ENCODE measurements at places on chromosomes 1 and 21.

DNA sequence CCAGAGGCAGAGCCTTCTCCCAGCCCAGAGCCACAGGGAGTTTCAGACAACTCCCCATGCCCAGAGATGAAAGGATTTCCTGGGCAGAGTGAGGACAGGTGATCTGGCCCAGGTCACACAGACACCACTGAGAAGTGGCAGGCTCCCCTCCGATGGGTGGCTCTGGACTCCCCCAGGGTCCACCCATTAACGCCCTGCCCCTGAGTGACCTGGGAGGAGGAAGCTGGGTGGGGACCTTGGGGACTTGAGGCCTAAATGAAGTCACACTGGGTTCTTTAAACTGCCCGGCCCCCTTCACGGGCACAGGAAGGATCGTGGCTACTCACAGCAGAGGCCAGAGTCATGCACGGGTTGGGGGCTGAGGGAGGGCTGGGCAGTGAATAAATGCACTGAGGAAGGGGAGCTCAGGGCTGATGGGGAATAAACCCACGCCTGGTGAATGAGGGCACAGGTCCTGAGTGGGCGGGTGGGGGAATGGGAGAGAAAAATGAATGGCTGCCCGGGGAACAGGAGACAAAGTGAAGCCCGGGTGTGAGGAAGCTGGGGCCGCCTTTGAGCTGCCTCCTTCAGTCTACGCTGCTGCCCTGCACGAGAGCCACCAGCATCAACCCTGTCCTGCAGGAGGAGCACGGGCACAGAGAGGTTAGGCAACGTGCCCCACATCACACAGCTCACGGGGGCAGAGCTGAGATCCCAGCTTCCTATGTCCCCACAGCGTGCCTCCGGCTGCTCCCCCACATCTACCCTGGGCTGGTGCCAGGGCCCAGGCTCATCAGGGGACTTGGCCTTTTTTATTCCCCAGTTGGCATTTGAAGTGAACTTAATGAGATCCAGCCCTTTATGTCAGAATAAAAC is 404.3 kb downstream of the MATN1 start:
- no peak for DNase-seq

DNA sequence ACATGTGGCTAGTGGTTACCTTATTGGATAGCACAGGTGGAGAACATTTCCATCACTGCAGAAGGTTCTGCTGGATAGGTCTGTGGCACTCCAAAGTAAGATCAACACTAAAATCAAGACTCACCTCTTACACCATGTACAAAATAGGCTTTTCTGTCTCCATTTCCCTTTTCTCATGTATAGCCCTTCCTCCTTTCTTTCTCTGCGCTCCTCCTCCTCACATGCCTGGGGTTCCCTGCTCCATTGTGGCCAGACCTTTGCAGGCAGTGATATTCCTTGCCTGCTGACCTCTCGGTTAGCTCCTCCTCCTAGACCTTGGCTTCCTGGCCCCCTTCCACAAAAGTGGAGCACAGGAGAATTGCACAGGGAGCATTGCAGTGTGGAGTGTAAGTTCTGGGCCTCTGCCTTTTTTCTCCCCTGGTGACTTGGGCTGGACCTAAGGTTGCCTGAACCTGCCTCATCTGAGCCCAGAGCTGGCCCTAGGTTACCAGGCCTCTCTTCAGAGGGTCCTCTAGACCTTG is 33.2 kb upstream of the RBM15 start:
- DNase-seq: no peak

DNA sequence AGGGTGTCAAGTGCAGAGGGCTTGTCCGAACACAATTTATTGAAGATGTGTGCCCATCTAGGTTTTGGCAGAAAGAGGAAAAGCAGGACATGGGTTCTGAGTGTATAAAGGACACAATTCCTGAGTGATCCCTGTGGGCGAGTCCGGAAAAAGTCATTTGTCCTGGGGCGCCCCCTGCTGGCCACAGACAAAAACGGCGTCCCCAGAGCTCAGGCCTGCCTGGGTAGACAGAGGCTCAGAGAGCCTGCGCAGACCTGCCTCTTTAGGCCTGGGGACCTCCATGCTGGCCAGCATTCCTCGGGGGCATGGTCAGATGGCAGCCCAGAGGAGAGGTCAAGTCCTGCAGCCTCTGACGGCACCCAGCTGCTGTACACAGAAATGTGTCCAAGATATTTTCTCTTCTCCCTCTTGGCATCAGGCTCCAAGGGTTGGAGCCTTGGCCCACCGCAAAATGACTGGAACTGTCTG is 65.5 kb upstream of the LRP8 start:
- peak; percentile 44 for DNase-seq

GRCh38 chr1:185534801-185535200 is 199.4 kb upstream of the HMCN1 start:
- DNase-seq: no peak

GRCh38 chr1:192776998-192777397 is 31.8 kb upstream of the RGS2 start:
- no peak for DNase-seq

- DNase-seq: no peak
Measured at GRCh38 chr1:41479000-41479807, 5.3 kb downstream of the EDN2 start.

GRCh38 chr1:160112357-160112756 is 3.2 kb upstream of the ATP1A2 start:
- DNase-seq: no peak

- no peak for DNase-seq
Measured at GRCh38 chr1:62142496-62142895, 52.2 kb upstream of the L1TD1 start.

Data from NCI-H2107 (cell line).